ENCODE measurements at places on chromosomes 2 and 18.

DNA sequence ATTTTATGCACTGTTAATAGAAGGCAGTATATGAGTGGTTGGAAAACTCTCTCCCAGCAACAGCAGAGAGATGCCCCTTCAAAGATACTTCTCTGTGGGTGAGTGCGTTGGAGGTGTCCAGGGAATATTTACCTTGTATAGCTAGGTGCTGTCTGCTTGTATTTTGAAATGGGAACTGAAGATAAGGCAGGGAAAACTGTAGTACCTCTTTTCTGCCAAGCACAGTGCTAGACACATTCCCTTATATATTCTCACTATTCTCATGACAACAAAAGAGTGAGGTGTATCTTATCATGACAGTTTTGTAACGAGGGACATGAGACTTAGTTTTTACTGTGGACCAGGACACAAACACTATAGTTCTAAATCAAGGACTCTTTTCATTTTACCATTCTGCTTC is 2.1 kb downstream of the TTC39C start:
- no peak for DNase-seq

DNA sequence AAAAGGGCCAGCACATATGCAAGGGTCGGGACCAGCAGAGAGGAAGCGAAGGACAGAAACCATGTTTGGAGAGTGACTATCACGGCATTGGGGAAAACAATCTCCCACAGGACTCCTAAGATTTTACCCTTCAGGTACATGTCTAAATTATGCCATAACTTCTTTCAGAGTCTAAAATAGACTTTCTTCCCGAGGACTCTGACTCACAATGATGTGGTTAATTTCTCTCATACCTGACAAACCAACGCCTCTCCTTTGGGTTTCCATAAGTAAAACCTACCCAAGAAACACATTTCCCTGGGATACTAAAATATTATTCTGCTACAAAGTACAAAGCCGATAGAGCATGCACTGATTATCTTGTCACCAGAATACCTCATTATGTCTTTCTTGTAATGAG is 127.8 kb upstream of the NETO1 start:
- no peak for DNase-seq

DNA sequence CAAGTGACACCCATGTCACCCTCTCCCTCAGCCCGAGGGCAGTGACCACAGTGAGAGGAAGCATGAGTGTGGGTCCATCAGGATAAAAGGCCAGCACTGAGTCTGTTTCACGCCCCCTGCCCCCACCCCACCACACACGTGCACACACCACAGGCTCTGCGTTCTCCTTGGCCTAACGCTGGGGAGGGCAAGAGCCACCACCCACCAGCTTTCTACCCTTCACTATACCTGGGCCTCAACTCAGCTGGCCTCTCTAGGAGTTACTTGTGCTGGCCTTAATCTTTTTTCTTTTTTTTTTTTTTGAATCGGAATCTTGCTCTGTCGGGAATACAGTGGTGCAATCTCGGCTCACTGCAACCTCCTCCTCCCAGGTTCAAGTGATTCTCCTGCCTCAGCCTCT is 140.5 kb downstream of the ZFP36L2 start:
- DNase-seq: no peak

GRCh38 chr2:113406114-113406513 is 31.4 kb upstream of the ZNG1B start:
- DNase-seq: no peak

GRCh38 chr2:26660363-26660962 is 19.3 kb upstream of the CIB4 start:
- DNase-seq: no peak

DNA sequence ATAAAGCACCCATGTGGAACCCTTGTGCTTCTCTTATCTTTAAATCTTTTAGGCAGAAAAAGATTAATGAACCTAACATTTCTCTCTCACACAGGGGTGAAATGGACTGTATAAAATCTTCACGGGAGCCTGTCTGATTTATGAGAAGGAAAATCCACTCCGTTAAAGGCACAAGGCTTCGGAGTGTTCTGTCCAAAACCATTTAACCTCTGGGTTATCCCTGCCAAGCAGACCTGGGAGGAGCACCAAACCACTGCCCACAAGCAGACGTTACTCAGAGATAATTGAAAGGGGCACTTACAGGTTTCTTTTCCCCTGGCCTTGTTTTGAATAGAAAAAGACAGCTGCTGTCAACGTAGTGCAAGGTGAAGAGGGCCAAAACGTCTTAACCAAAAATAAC is 184.4 kb upstream of the DOK6 start:
- no peak for DNase-seq

- DNase-seq: no peak
Measured at GRCh38 chr2:171963198-171963597, 36.6 kb upstream of the METAP1D start.

GRCh38 chr2:152062125-152063091 is 36.4 kb downstream of the CACNB4 start:
- no peak for DNase-seq

All from hippocampal formation (tissue), 2 donors.